Fibroblast of skin of left biceps (primary cell): ENCODE measurements at places on chromosomes 2 and 18.

- DNase-seq, result no peak
Measured at GRCh38 chr18:23578891-23579653, 7.2 kb downstream of the NPC1 start.

DNA sequence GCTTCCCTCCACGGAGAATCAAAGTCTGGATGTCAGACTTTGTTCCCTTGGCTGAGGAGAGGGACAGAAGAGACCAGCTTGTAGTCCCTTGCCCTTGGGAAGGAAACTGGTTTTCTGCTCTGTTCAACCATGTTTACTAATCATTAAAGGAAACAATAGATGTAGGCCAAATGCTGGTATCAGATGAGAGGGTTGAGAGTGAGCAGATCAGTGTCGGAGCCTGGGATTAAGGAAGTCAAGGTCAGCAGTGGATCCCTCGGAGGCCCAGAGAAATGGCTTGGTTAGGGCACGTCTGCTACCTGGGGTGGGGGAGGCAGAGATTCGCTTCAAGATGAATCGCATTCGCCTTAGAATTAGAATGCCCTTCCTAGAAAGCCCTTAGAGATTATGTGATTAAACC, 109.1 kb downstream of the MYCN start:
- DNase-seq, result no peak

DNA sequence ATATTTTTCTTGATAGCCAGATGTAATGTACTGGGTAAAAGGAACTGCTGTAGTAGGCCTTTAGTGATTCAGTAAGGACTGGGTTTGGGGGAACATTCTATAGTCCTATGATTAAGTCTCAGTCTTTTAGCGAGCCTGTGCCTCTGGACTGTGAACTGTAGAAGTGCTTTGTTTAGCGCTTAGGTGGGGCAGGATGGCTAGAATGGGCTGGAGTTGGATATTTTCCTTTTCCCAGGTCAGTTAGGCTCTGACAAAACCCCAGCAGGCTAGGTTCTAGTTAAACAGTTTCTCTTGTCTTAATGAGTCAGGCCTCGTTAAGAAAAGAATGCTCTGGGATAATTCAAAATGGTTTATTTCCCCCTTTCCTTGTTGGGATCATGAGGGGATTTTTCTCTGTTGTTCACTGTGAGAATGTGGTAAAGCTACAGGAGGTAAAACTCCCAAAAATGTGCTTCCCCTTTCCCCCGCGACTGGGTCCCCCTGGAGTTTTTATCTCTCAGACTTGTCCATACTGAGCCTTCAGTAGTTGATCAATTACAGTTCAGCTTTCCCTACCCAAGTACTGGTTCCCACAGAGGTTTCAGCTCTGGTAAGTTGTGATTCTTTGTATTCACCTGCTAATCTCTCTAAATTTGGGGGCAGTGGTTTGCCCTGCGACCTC, 31.5 kb downstream of the EHBP1 start:
- DNase-seq, result no peak

GRCh38 chr2:235954281-235954680, 213.9 kb downstream of the GBX2 start:
- no peak for DNase-seq

- no peak for DNase-seq
Measured at GRCh38 chr18:41992703-41993102, 37.7 kb downstream of the PIK3C3 start.

GRCh38 chr2:177056481-177056929, 156.1 kb upstream of the HNRNPA3 start:
- no peak for DNase-seq

DNA sequence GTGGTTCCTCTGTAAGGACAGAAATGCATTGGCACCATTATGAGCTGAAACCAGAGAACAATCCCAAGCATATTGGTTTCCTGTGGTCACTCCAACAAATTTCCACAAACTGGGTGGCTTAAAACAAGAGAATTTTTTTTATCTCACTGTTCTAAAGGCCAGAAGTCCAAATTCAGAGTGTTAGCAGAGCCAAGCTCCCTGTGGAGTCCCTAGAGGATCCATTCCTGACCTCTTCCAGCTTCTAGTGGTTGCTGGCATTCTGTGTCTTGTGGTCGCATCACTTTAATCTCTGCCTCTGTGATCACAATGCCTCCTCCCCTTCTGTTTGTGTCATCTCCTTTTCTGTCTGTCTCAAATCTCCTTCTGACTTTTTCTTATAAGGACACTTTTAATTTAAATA, 380.3 kb downstream of the NYAP2 start:
- DNase-seq, result no peak

DNA sequence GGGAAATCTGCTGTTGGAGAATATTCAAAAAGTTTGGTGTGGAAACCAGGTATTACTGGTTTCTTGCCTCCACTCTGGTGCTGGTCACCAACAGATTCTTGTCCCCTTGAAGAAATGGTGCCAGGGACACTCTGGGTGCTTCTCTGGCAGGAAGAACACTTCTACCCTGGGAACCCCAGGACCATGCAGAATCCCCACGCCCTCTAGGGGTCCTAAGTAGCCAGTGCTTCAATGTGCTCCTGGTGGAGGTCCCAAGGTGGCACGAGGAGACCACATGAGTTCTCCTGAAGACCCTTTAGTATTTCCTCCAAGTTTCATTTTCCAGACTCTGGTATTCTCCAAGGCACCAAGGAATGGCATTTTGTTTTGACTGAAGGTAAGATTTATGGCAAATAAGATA, 380.6 kb downstream of the TSN start:
- DNase-seq, result no peak

GRCh38 chr2:139099721-139100120, 319.5 kb upstream of the NXPH2 start:
- DNase-seq, result no peak

- DNase-seq, result no peak
Measured at GRCh38 chr18:77346208-77346810, 96.7 kb downstream of the GALR1 start.

- DNase-seq, result no peak
Measured at GRCh38 chr2:151097128-151097527, 164.5 kb downstream of the RBM43 start.

DNA sequence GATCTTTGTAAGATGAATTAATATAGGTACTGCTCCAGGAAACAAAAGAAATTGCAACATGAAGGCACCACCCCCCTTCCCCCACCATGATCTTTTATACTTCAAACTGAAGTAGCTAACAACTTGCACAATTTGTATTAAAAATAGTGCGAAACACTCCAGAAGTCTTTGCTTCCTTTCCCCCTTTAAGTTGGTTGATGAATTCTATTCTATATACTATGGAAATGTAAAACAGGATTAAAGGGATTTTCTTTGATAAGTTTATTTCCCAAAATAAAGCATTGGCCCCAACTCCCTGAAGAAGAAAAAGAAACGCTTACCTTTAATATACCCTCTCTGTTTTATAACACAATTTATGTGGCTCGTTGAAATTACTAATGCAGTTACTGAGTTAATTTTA, 227.1 kb downstream of the ARHGAP15 start:
- DNase-seq, result no peak
